ENCODE measurements at places on chromosomes 16 and 17. TPM values are rescaled to one million over a fixed set of nuclear protein-coding genes. Genes with fewer than 3 reads are reported as not detected.

The CNGB1 gene
- total RNA-seq, result 6.5 TPM

The KRTAP9-3 gene
- total RNA-seq, result not detected

The PLXDC1 gene
- 10.1 TPM for total RNA-seq

The SDR42E1 gene
- 1.4 TPM for total RNA-seq

The NPIPA3 gene
- total RNA-seq, result 0.30 TPM

The TXNDC11 gene
- 34.3 TPM for total RNA-seq

The ITGAX gene
- total RNA-seq, result 2.8 TPM

The ITGB3 gene
- 7.5 TPM for total RNA-seq

The MMP25 gene
- total RNA-seq, result 1.2 TPM

The FBXO39 gene
- total RNA-seq, result not detected

The HOXB1 gene
- 0.20 TPM for total RNA-seq

The RAB37 gene
- 6.9 TPM for total RNA-seq

The SOCS7 gene
- total RNA-seq, result 22.2 TPM

The HSD17B1 gene
- total RNA-seq, result 5.2 TPM

The STX4 gene
- 28.6 TPM for total RNA-seq

The CLEC18C gene
- total RNA-seq, result 0.20 TPM

Data from spinal cord (tissue), 10 donors.